ENCODE measurements at places on chromosomes 2 and 18.

DNA sequence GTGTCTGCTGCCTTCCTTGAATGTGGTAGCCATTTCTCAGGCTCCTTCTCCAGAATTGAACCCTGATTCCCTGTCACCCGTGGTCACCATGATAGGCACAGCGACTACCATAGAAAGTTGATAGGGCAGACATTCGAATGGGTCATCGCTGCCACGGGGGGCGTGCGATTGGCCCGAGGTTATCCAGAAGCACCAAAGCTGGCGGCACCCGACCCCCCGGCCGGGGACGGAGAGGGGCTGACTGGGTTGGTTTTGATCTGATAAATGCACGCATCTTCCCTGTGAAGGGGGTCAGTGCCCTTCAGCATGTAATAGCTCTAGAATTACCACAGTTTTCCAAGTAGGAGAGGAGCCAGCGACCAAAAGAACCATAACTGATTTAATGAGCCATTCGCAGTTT is 94.0 kb upstream of the ANKRD30BL start:
- no peak for DNase-seq

- peak; percentile 61 for DNase-seq
These were observed 99.9 kb downstream of the PARD3B start for GRCh38 chr2:204645018-204645773.

DNA sequence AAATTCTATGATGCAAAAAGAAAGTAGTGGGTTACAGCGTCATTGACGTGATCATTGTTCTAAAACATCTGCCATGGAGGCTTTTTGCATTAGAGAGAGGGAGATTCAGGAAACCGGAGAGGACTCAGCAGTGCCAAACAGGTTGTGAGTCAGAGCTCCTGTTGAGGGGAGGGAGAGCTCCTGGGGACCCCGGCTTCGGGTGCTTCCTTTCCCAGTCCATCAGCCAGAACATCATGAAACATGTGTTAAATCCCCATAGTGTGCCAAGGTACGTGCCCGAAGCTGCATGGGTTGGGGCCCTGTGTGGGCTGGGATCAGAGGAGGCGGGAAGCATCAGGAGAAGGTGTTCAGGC is 791 bp upstream of the CYRIA start:
- peak; percentile 8 for DNase-seq

GRCh38 chr18:12882453-12883371 is 1.3 kb downstream of the PTPN2 start:
- DNase-seq: no peak

- DNase-seq: peak; percentile 81
These were observed 218.4 kb downstream of the CDH20 start for GRCh38 chr18:61551586-61551985.

DNA sequence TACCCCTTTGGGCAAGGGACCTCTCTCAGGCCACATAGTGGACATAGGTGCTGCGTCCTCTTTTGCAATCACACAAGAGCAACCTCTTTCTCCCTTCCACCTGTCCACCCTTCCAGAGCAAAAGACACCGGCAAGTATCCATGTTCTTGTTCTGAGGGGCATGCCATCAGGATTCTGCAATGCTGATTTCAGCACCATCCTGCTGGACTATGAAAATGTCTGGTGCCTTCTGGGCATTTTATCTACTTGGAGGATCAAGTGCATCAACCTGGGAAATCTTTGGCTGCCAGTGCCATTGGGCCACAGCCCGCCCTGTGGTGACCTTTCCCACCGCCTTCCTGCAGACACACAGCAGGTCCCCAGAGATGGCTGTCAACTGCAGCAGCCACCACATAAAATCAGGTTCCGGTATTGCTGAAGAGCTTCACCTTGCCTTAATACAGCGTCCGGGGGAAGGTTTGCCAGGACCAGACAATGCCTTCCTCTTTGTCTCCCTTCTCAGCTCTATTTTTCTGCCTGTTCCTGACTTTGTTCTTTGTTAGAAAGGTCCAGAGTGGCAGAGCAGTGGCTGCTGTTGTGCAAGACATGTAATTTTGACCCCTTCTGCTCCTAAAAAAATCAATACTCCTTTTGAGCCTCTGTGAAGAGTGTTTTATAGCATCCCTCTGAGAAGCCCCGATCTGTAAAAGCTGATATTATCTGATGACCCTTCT is 18.5 kb upstream of the BOD1L2 start:
- DNase-seq: no peak

GRCh38 chr18:31825772-31826171 is 65.1 kb upstream of the SLC25A52 start:
- DNase-seq: no peak

GRCh38 chr2:41853427-41854191 is 194.2 kb upstream of the PKDCC start:
- DNase-seq: peak; percentile 54

GRCh38 chr2:216391401-216391800 is 19.1 kb upstream of the MARCHF4 start:
- DNase-seq: peak; percentile 83

- no peak for DNase-seq
These were observed 32.6 kb upstream of the NPC1 start for GRCh38 chr18:23618862-23619387.

GRCh38 chr18:42412281-42412680 is 457.2 kb downstream of the PIK3C3 start:
- no peak for DNase-seq

GRCh38 chr2:225076125-225076524 is 33.9 kb upstream of the DOCK10 start:
- DNase-seq: no peak

- no peak for DNase-seq
These were observed 3.6 kb upstream of the PTPN18 start for GRCh38 chr2:130352237-130352636.

- no peak for DNase-seq
These were observed 138.6 kb upstream of the MSH6 start for GRCh38 chr2:47644351-47644750.

DNA sequence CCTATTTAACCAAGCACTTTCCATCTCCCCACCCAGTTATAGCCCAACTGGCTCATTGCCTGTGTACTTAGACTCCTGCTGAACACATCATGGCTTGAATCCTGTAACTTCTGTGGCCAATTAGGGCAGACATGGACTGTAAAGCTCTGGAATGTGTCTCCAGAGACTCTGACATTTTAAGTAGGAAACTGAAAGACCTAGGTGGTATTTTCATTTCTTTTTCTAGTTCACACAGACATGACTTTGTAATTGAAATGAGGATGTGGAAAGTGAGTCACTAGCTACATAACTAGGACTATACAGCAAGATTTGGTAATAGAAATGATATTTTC is 12.2 kb downstream of the DOK1 start:
- DNase-seq: peak; percentile 88

DNA sequence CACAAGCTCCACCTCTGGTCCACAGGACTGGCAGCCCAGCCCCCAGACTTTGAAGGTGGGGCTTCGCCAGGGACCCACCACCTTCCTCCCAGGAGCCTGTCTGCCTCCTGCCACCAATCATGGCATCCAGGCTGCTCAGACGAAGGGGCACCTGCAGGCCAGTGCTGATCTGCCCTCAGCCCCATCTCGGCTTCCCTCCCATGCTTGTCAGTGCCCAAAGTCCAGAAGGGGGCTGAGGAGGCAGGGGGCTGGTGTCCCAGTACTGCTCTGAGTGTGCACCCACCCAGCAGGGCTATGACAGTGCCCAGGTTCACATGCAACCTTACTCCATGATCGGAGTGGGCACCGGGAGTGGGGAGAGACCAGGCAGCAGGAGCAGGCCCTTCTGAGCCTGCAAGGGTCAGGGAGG is 25.3 kb upstream of the RUFY4 start:
- DNase-seq: no peak

DNA sequence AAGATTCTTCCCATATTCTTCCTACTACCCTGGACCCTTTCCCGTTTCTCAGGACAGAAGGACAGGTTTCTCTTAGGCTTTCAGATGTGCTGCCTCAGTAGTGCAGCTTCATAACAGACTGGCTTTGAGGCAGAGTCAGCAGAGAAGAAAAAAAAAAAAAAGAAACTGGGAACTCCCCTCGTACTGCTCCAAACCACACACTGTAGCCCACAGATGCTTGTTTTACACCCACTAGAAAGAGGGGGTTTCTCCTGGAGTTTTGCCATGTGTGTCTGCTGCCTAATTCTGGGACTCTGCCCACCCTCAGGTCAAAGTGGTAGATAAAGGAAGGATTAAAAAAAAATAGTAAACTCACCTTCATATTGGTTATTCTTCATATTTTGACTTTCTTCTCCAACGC is 95.9 kb downstream of the NCOA1 start:
- no peak for DNase-seq

GRCh38 chr18:72700961-72701710 is 157.0 kb upstream of the CBLN2 start:
- DNase-seq: peak; percentile 6

DNA sequence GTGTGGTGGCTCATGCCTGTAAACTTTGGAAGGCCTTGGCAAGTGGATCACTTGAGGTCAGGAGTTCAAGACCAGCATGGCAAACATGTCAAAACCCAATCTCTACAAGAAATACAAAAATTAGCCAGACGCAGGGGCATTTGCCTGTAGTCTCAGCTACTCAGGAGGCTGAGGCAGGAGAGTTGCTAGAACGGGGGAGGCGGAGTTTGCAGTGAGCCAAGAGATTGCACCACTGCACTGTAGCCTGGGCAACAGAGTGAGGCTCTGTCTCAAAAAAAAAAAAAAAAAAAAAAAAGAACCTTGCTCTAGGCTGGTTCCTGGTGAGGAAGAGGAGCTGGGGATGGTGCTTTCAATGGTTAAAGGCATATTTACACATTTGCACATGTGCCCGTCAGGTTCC is 129.4 kb downstream of the LYPD6B start:
- DNase-seq: peak; percentile 40

GRCh38 chr2:8520791-8521344 is 161.0 kb upstream of the ID2 start:
- DNase-seq: no peak

- no peak for DNase-seq
These were observed 88.2 kb downstream of the TMEM163 start for GRCh38 chr2:134630504-134631159.

DNA sequence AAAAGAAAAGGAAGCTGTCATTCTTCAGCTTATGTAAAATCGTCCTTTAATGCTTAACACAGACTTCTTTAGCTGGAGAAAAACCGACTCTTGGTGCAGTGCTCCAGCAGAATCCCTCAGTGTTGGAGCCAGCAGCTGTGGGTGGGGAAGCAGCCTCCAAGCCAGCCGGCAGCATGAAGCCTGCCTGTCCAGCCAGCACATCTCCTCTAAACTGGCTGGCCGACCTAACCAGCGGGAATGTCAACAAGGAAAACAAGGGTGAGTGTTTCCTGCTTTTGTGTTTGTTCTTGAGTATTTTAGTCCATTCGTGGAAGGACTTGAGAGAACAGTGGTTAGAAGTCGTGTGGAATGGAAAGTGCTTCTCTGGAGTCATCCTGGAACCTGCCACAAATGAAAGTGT is 38.9 kb downstream of the KDM3A start:
- DNase-seq: no peak

GRCh38 chr2:96120991-96121390 is 4.6 kb upstream of the ADRA2B start:
- no peak for DNase-seq

DNA sequence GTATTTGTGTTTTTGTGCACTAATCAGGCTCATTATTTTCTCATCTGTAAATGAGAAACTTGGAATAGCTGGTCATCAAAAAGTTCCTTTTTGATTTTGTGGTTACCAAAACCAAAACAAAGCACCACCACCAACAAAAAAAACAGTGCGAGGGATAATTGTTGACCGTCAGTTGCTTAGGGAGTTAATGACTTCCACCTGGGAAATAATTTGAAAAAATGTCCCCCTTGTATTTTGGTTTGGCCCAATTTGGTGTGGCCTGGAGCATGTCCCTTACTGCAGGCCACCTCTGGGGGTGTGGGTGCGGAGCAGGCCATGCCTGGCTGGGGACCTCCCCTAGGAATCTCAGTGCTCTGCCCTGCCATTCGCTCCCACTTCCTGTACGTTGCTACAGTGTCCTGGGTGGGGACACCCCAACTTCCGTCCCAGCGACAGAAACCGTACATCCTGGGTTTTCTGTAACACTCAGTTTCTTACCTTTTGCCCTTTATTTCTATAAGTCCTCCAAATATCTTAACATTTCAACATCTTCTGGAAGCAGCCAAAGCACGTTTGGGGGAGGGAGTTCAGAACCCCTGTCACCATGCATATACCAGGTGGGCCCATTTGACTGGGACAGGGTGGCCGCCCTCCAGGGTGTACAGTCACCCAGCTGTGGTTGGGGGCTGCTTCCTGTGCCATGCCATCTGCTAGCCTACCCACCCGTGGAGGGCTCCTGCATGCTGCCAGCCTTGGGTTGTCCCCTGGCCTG is 31.3 kb downstream of the NCK2 start:
- DNase-seq: no peak

DNA sequence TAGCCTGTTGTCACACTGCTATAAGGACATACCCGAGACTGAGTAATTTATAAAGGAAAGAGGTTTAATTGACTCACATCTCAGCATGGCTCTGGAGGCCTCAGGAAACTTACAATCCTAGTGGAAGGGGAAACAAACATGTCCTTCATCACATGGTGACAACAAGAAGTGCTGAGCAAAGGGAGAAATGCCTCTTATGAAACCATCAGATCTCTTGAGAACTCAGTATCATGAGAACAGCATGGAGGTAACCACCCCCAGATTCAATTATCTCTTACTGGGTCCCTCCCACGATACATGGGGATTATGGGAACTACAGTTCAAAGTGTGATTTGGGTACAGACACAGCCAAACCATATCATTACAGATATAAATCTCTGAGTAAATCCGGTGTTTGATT is 148.7 kb downstream of the PRPF40A start:
- DNase-seq: no peak

DNA sequence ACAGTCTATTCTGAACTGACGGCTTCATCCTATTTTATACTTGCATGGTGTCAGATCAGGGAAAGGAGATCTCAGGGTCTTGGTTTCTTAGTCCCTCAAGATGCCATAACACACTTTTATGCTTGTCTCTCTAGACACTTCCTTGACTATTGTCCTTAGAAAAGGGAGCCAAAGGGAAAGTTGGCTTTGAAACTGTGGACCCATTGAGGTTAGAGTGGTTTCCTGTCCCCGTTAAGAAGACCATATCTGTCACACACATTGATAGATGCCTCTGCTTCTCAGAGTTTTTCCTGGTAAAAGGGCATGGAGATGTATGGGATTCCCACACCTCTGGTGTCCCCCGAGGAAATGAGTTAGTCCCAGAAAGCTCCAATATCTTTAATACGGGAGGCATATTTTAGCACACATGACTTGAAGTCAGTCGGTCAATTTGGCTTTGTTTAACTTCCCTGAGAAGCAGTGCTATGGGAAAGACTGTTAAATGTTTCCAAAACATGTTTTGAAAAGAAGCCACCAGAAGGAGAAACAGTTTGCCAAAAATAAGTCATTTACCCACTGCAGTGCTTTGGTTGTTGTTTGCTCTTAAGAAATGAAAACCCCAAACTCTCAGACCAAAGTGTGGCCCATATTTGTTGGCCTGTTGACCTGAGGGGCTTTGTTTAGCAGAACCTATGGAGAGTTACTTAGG is 133.4 kb upstream of the CXCR4 start:
- no peak for DNase-seq

- no peak for DNase-seq
These were observed 95.7 kb upstream of the HS6ST1 start for GRCh38 chr2:128414351-128414750.

DNA sequence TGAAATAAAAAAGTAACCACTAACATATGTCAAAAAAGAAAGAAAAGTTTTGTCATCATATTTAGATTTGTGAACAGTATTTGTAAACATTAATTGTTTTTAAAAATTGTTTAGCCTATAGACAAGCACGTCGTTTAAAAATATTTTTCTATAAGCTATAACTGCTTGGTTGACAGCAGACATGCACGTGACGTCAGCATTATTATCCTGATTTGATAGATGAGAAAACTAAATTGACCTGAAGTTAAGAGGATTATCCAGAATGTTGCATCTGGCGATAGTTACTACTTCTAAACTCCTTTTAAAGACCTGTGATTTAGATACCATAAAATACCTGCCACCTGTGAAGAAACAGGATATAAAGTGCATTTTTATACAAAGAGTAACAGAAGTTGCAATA is 156.9 kb upstream of the BARD1 start:
- no peak for DNase-seq
